ENCODE measurements at places on chromosomes 7 and 10.
A peak's percentile ranks its signal among the peaks of the same experiment; 100 is the strongest.

- no peak for DNase-seq
Observed at GRCh38 chr10:113111260-113111659, 161.2 kb downstream of the TCF7L2 start.

GRCh38 chr10:74011770-74012169 lies 13.9 kb downstream of the VCL start:
- DNase-seq = peak; percentile 91

GRCh38 chr7:127997226-127997922 lies 33.9 kb downstream of the LRRC4 start:
- DNase-seq = peak; percentile 17

GRCh38 chr7:129225206-129225930 lies 538 bp downstream of the AHCYL2 start:
- DNase-seq = peak; percentile 44

DNA sequence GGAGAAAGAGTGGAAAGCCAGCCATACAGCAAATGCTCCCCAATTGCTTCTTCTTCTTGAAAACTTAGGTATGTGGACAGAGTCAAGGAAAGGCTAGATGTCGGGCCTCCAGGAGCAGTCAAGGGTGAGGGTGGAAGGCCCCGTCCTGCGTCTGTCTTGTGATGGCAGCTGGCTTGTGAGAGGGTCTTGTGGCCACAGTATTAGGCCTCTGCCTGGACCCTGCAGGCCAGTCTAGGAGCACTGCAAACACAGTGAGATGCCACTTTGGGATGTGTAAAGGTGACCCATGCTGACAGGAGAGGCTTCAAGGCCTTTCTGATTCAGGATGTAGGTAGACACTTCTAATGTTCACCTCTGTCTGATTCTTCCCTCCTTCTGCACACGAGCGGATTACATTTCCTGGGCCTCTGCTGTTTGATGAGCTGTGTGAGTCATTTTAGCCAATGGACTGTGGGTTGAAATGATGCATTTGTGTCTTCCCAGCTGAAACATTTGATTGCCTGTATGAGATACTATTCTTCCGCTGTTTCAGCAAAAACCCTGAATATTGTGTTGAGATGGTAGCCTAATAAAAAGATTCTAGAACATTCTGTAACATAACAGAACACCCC lies 135.4 kb downstream of the EMX2 start:
- DNase-seq = no peak

GRCh38 chr10:113780681-113781250 lies 29.3 kb downstream of the PLEKHS1 start:
- DNase-seq = no peak

GRCh38 chr7:28858206-28858605 lies 99.9 kb downstream of the TRIL start:
- DNase-seq = peak; percentile 62
